ENCODE measurements at places on chromosomes 2 and 18.

- DNase-seq = no peak
These were observed 19.4 kb downstream of the SRSF7 start for GRCh38 chr2:38731684-38732221.

DNA sequence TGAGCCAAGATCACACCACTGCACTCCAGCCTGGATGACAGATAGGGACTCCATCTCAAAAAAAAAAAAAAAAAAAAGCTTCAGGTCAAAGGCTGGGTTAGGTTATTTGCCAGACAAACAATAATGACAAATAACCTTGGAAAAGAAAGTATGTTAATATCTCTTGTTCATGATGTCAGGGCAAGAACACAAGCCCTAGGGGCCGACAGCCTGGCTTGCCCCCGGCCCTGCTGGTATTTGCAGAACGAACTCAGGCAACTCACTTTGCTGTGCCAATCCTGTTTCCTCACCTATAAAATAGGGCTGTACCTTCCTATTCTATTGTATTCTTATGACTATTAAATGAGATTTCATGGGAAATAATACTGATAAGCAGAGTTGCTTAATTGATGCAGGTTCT, 75.4 kb upstream of the CDC42EP3 start:
- DNase-seq = no peak

GRCh38 chr2:233992513-233993217, 57.8 kb upstream of the SPP2 start:
- DNase-seq = no peak

GRCh38 chr2:69579536-69579935, 64.0 kb downstream of the AAK1 start:
- no peak for DNase-seq

DNA sequence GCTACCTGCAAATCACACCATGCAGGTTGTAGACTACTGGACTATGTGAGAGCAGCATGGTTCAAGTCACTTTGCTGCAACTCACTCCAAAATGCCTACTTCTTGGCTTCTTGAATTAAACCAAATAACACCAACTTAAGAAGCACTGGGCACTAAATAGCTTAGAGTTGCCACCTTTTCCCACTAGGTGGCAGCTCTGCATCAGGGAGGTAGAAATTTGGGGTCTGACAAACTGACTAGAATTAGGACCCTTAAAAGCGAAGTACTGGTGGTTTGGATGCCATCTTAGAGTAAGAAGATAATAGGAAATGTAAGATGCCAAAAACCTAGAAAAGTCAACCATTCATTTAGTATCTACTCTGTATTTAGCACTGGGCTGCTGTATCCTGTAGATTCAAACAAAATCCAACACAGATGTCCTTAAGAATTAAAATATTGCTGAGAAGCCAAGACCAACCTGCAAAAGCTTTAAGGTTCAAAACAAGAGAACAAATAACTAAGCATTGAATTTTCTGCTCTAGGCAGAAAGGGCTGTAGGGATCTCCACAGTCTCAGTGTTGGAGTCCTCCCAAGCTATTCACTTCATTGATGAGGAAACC, 65.5 kb downstream of the CCBE1 start:
- no peak for DNase-seq

- DNase-seq = no peak
These were observed 103.8 kb upstream of the CDC42EP3 start for GRCh38 chr2:37774976-37775907.

DNA sequence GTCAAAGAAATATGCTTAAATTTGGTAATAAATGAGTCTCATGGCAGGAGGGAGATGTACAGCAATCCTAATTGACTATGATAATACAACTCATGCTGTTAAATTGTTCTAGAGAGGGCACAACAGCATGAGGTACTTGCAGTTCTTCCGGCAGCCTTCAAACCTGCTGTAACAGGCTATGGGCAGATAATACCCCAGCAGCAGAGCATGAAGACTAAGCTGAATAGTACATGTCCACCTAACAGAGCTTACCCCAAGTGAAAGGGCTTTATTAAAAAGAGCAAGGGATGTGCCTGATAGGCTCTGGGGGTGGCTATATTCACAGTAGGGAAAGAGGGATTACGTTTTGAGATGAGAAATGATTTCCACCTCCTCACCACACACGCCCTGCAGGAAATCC, 28.9 kb downstream of the MRO start:
- no peak for DNase-seq

DNA sequence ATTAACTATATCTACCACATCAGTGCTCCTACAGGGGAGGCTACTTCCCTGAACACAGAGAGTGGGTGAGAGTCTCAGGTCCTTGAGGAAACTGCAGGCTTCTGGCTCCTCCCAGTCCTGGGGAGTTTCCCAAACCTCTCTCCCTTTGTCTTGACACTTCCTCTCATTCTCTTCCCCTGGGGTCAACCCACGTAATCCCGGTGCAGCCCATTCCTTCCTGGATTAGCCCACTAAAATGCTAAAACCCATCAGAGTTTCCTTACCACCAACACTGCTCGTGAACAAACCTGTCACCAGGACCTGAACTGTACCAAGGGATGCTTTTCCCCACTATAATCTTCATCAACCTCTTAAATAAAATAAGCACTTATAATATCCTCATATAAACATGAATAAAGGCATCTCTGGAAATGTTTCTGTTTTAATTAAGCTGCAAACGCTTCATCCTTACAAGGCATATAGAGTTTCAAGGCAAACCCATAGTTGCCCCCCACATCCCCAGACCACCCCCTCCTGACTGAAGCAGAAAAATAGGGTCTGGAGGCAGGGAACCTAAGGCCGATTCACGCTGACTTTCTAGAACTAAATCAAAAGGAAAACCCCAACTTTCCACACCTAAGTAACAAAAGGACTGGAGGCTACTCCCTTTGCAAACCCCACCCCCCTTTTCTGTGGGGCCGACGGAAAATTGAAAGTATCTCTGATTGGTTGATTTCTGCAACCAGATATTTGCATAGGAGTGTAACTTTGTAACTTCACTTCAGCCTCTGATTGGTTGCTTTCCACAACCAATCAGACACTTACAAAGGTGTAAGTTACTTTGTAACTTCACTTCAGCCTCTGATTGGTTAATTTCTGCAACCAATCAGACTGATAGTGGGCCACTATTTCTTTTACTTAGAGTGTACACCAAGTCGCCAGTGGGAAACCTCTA, 19.0 kb downstream of the TMSB10 start:
- DNase-seq = no peak

DNA sequence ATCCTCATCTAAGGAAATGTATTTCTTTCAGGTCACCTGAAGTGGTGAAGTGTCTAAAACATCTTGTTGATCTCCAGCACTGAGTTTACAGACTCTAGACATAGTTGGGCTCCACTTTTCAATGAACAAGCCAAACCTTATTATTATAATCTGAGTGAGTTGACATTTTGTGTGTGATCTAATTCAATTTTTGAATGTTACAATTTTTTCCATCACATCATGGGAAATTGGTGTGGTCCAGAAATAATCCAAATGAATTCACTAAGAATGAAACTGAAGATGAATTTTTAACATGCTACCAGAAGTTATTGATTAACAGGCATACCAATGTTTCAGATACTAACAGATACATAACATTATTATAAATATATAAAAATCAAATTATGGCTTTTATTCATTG, 75.6 kb upstream of the EFEMP1 start:
- no peak for DNase-seq

- DNase-seq = no peak
These were observed 134.6 kb downstream of the INSIG2 start for GRCh38 chr2:118222672-118223421.

DNA sequence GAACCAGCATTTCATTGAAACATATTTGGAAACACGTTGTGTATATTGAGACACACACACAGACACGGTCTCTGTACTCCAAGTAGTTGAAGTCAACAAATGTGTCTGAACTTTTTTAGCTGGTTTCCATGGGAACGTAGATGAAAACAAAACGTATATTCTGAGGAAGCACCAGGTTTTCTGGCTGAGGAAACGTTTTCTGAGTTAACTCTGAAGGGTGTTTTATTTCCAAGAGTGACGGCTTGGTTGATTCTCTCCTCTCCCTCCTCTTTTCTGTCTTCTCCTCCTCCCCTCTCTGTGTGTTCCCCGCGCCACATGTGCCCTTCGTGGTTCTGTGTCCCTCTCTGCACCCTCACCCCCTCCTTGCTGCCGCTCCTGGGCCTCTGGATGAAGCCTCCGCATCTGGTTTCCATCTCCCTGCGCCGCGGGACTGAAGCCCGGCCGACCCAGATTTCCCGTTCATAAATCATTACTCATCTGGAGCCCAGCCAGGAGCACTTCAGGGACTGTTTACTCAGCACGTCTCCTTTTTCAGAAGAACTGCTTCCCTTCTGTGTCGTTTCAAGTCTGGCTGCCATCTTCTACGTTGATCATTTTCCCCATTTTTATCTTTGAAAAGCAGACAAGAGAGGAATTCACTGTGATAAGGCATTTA, 122.7 kb downstream of the COL6A3 start:
- DNase-seq = peak; percentile 42

GRCh38 chr18:12012697-12013096, 31.4 kb downstream of the IMPA2 start:
- DNase-seq = no peak

DNA sequence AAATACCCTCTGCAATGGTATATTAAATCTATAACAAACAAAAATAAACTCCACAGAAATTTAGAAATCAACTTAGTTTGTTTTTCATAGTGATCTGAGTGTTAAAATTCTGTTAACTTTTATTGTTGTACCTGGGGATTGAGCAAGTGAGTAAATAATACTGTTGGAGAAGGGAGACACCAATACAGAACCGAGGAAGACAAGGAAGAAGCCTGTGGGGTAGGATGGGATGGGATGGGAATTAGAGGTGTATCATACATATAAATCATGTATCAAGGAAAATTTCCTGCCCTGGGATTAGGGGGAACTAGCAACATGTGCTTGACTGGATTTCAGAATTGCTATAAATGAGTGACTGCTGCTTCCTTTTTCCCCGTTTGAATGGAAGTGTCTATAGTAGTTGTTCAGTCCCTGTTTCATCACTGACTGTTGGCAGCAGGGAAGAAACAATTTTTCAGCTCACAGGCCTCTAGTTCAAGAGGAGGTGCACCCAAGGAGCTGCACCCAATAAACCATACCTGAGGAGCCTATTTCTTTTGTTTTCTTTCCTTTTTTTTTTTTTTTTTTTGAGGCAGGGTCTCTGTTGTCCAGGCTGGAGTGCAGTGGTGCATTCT, 53.1 kb downstream of the SP110 start:
- DNase-seq = no peak

GRCh38 chr18:74140582-74140981, 7.1 kb downstream of the FBXO15 start:
- no peak for DNase-seq

DNA sequence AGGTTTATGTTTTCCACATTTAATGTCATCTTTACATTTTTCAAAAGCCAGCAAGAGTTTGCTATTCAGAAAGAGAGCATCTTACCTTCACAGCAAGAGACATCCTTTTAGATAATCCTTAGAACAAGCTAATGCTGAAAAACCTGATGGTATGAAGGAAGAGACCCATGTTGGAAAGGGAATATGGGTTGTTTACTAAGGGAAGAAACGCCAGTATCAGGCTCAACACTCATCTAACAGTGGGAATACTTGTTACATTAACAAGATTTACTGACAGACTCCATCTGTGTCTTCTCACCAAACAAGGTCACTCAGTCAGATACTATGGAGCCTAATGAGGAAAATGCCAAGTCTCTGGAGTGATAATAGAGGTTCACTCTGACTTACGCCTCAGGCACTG, 1474.1 kb upstream of the SLC39A10 start:
- no peak for DNase-seq

GRCh38 chr2:75276093-75277029, 77.0 kb upstream of the TACR1 start:
- DNase-seq = no peak

GRCh38 chr2:112674229-112674628, 28.5 kb downstream of the SLC20A1 start:
- DNase-seq = no peak

DNA sequence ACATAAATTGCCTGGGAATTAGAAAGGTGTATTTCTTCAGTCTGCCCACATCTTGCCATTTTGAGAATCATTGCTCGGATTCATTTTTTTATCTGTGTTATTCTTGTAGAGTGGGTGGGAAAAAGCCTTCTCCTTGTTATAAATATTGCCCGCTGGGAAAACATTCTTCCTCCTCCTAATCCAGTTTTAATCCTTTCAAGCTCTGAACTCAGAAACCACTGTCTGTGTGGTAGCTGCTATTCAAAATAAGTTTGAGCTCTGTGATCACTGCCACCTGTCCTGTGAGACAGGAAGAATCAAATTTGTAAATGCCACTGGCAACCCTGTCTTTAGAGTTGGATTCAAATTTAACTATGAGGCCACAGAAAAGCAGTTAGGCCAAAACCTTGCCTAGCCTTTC, 1875.2 kb upstream of the PIK3C3 start:
- no peak for DNase-seq

- DNase-seq = no peak
These were observed 28.2 kb upstream of the MCM6 start for GRCh38 chr2:135904341-135904989.

GRCh38 chr2:70160545-70160944, 30.3 kb downstream of the C2orf42 start:
- DNase-seq = no peak

DNA sequence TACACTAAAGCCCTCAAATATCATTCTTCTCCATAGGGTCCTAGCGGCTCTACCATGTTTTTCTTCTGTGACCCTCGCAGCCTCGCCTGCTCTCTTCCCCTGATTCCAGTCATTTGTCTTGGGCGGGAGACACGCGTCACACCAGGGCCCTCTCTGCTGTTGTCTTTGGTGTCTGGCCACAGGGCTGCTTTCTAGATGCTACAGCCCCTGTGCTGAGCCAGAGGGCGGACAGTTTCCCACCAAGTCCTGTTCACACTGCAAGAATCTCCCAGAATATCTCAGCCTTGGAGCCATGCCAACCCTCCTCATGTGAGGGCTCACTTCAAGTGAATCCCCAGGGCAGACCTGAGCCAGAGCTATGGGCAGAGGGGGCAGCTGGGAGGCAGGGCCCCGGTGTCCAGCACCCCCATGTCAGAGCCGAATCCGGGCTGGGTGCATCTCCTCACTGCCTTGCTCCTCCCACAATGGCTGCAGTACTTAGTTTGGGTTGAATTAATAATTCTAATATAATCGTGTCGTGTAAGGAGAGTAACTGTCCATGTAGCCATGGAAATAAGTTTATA, 42.1 kb downstream of the DIPK1C start:
- no peak for DNase-seq

DNA sequence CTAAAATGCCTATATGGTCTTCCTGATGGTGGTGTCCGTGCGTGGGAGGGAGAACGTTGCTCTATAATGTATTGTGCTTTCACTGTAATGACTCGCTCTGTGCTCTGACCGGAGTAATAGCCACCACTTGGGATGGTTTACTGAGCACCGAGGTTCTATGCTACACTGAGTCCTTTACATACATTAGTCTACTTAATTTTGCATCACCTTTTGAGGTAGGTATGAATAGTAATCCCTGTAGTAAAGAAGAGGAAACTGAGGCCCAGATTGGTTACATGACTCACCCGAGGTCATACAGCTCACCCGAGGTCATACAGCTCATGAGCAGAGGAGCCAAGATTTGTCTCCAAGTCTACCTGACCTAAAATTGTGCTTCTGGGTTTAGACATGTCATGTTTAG, 79.5 kb downstream of the ARMC9 start:
- no peak for DNase-seq

GRCh38 chr2:100195942-100196341, 53.6 kb upstream of the AFF3 start:
- no peak for DNase-seq

Measured in NCI-H2107 (cell line).